Cardiac muscle cell (in vitro differentiated cells and primary cell): ENCODE measurements at places on chromosomes 5 and 9.
A peak's percentile ranks its signal among the peaks of the same experiment; 100 is the strongest.

GRCh38 chr9:82923912-82924605 is 138.9 kb downstream of the RASEF start:
- no peak overlapping the region for H3K4me3 ChIP-seq
- H3K27ac ChIP-seq, result no peak overlapping the region
- H3K27me3 ChIP-seq, result peaks cover 11% of the 10 kb centered on the region

DNA sequence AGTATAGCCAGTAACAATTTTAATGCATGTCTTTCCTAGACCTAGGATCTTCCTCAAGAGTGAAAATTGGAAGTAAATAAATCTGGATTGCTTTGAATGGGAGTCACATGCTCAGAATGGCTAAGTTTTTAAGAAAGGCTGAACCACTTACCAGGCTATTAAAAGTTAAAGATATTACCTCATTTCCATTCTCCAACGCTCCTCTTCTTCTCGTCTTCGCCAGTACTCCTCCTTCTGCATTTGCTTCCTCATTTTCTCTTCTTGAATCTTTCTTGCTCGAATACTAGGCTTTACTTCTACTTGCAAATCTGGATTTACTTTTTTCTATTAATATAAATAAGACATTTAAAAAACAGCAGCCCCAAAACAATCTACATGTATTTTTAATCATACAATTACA is 49.6 kb downstream of the ZFR start:
- no peak for DNase-seq
- no peaks in the 10 kb centered on the region for H3K27me3 ChIP-seq
- no peak overlapping the region for H3K27ac ChIP-seq
- no peak overlapping the region for H3K4me3 ChIP-seq
- H3K4me1 ChIP-seq, result no peaks in the 10 kb centered on the region
- peaks cover 81% of the 10 kb centered on the region for H3K36me3 ChIP-seq

GRCh38 chr5:155943516-155944407 is 383.2 kb upstream of the SGCD start:
- no peak overlapping the region for H3K27ac ChIP-seq
- H3K36me3 ChIP-seq, result no peaks in the 10 kb centered on the region
- H3K27me3 ChIP-seq, result no peaks in the 10 kb centered on the region
- no peak overlapping the region for H3K4me3 ChIP-seq

GRCh38 chr9:124442379-124442778 is 7.9 kb upstream of the ADGRD2 start:
- no peak overlapping the region for H3K4me3 ChIP-seq
- no peaks in the 10 kb centered on the region for H3K27me3 ChIP-seq
- H3K27ac ChIP-seq, result no peak overlapping the region
- no peaks in the 10 kb centered on the region for H3K4me1 ChIP-seq
- H3K36me3 ChIP-seq, result no peaks in the 10 kb centered on the region

- peak overlapping the region; percentile 33 for H3K27ac ChIP-seq
- no peaks in the 10 kb centered on the region for H3K36me3 ChIP-seq
- H3K4me3 ChIP-seq, result no peak overlapping the region
- no peak for DNase-seq
- H3K4me1 ChIP-seq, result peaks cover 33% of the 10 kb centered on the region
Observed at GRCh38 chr5:82359272-82359671, 81.1 kb upstream of the RPS23 start.

- no peak for DNase-seq
- no peak overlapping the region for H3K27ac ChIP-seq
- H3K4me1 ChIP-seq, result no peaks in the 10 kb centered on the region
- H3K36me3 ChIP-seq, result no peaks in the 10 kb centered on the region
- no peaks in the 10 kb centered on the region for H3K27me3 ChIP-seq
- H3K4me3 ChIP-seq, result no peak overlapping the region
Observed at GRCh38 chr5:125883223-125883622, 540.0 kb upstream of the GRAMD2B start.

GRCh38 chr9:511861-512260 is 297.2 kb downstream of the DOCK8 start:
- no peak overlapping the region for H3K4me3 ChIP-seq
- H3K27ac ChIP-seq, result no peak overlapping the region

DNA sequence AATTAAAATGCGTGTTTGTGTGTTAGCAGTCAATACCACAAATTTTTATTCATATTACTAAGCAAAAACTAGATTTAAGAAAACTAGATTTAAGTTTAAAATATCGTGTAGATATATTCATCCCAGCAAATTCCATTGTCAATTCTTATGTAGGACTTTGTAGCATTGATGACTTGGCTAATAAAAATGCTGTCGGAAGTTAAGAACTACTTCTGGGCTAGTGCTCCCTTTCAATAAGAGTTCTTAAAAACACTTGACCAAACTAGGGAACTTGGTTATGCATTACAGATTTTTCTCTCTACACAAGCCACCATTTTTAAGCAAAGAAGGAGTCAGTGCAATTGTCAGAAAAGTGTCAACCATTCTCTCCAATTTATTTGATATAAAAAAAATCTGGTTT is 68.7 kb upstream of the RAD23B start:
- H3K4me1 ChIP-seq, result no peaks in the 10 kb centered on the region
- no peaks in the 10 kb centered on the region for H3K36me3 ChIP-seq
- no peak overlapping the region for H3K4me3 ChIP-seq
- no peak overlapping the region for H3K27ac ChIP-seq

- DNase-seq, result no peak
- peaks cover 15% of the 10 kb centered on the region for H3K27me3 ChIP-seq
- no peak overlapping the region for H3K27ac ChIP-seq
- H3K4me3 ChIP-seq, result no peak overlapping the region
Observed at GRCh38 chr5:132406144-132406783, 36.8 kb downstream of the SLC22A5 start.
